ENCODE measurements at places on chromosomes 5 and 9. TPM values are rescaled to one million over a fixed set of nuclear protein-coding genes. Genes with fewer than 3 reads are reported as not detected.

Gene ST8SIA4
- total RNA-seq: 0.58 TPM

Gene DMGDH
- total RNA-seq: 0.58 TPM

Gene LCN1
- total RNA-seq: not detected

Gene PCDHB2
- total RNA-seq: 4.1 TPM

Gene GABRB2
- not detected for total RNA-seq

Gene ZNF346
- total RNA-seq: 10.1 TPM

Gene RELL2
- 3.9 TPM for total RNA-seq

Gene FAM114A2
- total RNA-seq: 10.6 TPM

Gene EQTN
- total RNA-seq: not detected

Gene RNF38
- total RNA-seq: 9.0 TPM

Gene PCDHB9
- total RNA-seq: not detected

Gene SCGB3A2
- total RNA-seq: not detected

Gene IFNA21
- total RNA-seq: not detected

Gene CCNJL
- total RNA-seq: 12.3 TPM

Gene POLK
- total RNA-seq: 10.7 TPM

Gene GLRA1
- total RNA-seq: not detected

Gene KCNIP1
- total RNA-seq: not detected

Gene EFCAB9
- total RNA-seq: not detected

Gene CEL
- total RNA-seq: 0.58 TPM

Gene BTNL3
- total RNA-seq: not detected

Gene MAN1B1
- 52.8 TPM for total RNA-seq

Gene EIF4E1B
- not detected for total RNA-seq

Gene RGS7BP
- not detected for total RNA-seq

Gene TAF11L10
- not detected for total RNA-seq

Gene ARID3C
- total RNA-seq: not detected

Gene SMIM15
- 68.0 TPM for total RNA-seq

Gene ASTN2
- total RNA-seq: 4.4 TPM

Gene TMEM252
- total RNA-seq: not detected

Gene IL5
- not detected for total RNA-seq

Gene CARTPT
- total RNA-seq: not detected

Gene SPAG8
- 0.76 TPM for total RNA-seq

Gene PCDHB10
- total RNA-seq: not detected

Gene NEUROG1
- not detected for total RNA-seq

Gene MLANA
- not detected for total RNA-seq

Gene HTR4
- not detected for total RNA-seq

Gene TMEM232
- total RNA-seq: not detected

Gene FOXD4L4
- 0.07 TPM for total RNA-seq
